Stimulated activated CD8-positive, alpha-beta memory T cell treated with anti-CD3 and anti-CD28 coated beads, Interleukin-15, amount 100 ng/mL, for 48 hours (primary cell): ENCODE measurements at places on chromosomes 2 and 18.

DNA sequence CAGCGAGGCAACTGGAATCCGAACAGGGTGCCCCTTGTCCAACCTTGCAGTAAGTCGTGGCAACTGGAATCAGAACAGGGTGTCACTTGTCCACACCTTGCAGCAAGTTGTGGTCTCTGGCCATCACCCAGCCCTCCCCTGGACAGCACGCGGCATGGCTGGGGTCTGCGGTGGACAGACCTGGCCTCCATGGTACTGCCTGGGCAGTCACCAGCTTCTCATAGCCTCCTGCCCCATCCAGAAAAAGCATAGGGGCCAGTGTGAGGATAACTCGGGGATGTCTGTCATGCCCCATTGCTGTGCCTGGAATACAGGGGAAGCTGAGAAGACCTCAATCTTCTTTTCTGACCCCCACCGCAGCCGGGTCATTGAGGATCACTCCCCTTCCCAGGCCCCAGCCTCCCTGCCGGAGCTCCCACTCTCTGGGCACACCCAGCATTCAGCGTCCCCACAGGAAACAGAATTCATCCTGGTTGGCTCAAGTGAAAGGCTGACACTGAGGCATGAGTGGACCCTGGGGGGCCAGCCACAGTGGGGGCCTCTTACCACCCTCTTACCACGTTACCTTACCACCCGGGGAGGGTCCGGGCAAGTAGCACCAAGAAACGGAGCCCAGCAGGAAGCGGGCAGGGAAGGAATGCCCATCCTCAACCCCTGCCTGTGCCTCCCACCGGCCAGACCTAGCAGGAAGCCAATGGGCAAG, 68.0 kb upstream of the RAB6C start:
- DNase-seq = no peak

GRCh38 chr18:13120255-13120654, 98.3 kb upstream of the LDLRAD4 start:
- DNase-seq = no peak

GRCh38 chr18:54878659-54879358, 50.5 kb downstream of the RAB27B start:
- no peak for DNase-seq

- DNase-seq = no peak
Measured at GRCh38 chr2:179106676-179107428, 56.9 kb upstream of the CCDC141 start.

- no peak for DNase-seq
Measured at GRCh38 chr18:3383381-3383915, 66.5 kb upstream of the TGIF1 start.

DNA sequence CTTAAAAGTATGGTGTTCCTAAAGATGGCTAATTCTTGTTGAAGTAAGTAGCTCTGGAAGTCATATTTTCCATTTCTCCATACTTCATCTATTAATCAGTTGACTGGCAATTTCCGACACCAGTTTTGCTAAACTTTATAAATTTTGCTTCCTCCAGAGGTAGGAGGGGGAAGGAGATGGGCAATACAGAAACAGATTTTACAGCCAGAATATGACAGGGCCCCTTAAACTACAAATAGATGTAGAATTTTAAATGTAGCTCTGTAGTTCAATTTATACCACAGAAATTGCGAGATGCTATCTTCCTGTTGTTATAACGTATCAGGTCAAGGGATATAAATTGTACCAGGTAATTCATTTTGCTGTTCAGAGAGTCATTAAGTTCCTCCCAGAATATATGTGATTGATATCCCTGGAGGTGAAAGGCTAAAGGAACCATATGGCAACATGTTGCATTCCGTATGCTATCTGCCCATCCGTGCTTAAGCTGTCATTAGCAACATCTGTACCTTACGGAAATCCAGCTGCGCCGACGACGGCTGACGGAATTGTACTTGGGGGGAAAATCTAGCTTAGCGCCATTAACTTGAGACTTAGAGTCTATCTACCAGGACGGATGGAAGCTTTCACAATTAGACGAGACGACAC, 8.4 kb upstream of the NR4A2 start:
- DNase-seq = no peak

DNA sequence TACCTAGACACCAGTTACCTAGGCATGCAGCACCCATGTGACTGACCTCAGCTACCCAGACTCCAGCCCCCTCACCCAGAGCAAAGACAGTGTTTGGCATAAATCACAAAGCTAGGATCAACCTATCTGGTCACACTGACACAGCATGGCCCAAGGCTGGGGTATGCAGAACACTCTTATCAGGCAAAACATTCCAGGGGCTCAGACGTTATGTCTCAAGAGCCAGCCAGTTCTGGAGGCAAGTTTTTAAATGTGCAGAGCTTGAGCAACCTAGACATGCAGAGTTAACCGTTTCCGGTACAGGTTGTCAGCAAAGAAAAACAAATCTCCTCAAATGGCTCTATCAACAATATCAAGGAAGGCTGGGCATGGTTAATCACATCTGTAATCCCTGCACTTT, 92.8 kb downstream of the AP1S3 start:
- no peak for DNase-seq

DNA sequence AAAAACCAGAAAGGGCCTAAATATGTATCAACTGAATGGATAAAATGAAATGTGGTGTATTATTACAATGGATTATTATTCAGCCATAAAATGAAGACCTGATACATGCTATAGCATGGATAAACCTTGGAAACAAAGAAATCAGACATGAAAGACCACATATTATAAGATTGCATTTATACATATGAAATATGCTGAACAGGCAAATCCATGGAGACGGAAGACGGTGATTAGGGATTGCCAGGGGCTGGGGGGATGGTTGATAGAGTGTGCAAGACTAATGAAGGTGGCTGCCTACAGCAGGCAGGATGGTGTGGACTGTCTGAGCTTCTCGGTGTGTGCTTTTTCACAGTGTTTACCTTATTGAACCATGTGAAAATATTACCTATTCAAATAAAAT, 11.4 kb upstream of the AFG3L2 start:
- DNase-seq = no peak

DNA sequence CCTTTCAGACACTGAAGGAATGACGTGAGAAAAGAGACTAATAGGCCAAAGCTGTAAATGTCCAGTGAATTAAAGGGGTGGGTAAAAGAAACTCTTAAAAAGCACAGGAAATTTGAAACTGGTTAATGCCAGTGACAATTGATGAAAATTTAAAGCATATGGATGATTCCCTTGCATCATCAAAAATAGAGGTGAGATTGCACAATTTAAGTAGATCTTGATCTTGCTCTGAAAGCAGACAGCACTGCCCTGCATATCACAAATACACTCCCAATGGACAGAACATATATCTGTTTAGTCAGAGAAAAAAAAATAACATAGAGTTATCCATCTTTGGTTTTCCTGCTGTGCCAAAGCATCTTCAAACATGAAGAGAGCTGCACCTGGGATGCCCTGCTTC, 86.7 kb upstream of the UBE2E3 start:
- DNase-seq = no peak

DNA sequence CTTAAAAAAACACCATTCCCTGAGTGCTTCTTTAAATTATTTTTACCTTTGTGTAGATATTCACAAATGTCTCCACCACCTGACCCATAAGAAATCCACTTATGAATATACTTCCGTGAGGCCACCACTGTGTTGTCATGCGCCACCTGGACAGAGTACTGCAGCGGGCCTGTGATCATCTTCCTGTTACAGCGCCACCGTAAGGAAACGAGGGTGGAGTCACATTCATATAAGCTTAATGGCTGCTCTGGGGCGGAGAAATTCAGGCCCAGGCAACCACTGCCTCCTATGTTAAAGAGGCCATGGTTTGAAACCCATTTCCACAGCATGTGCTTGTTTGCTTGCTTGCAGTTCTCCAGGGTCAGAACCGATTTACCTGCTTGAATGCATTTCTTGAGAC, 17.7 kb downstream of the PLA2R1 start:
- no peak for DNase-seq

- no peak for DNase-seq
Measured at GRCh38 chr2:31967790-31968189, 43.0 kb downstream of the MEMO1 start.

GRCh38 chr18:6871566-6871965, 142.1 kb downstream of the ARHGAP28 start:
- no peak for DNase-seq

- DNase-seq = no peak
Measured at GRCh38 chr18:76620321-76621170, 125.5 kb upstream of the ZNF516 start.

DNA sequence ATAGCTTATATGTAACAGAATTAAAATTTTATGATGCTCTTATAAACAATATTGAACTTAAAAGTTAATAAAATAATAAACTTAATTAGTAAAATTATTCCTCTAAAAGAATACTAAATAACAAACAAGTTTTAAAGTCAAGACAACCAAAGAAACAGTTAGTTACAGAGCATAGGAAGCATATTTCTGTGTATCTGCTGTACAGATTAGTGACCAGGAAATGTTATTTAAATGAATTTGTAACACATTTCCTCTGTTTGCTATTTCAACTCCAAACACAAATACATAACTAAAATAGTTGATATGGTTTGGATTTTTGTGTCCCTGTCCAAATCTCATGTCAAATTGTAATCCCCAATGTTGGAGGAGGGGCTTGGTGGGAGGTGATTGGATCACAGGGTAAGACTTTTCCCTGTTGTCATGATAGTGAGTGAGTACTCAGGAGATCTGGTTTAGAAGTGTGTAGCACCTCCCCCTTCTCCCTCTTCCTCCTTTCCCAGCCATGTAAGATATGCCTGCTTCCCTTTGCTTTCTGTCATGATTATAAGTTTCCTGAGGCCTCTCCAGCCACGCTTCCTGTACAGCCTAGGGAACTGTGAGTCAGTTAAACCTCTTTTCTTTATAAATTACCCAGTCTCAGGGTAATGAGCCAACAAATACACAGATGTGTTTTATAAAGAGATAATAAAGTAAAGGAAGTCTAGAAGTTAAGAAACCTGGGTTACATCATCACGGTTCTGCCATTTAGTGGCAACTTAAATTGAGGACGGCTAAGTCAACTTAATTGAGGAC, 51.8 kb downstream of the ROCK2 start:
- no peak for DNase-seq

GRCh38 chr18:46424898-46425297, 232.1 kb downstream of the LOXHD1 start:
- DNase-seq = no peak

GRCh38 chr2:57842531-57842930, 204.1 kb upstream of the VRK2 start:
- DNase-seq = no peak

DNA sequence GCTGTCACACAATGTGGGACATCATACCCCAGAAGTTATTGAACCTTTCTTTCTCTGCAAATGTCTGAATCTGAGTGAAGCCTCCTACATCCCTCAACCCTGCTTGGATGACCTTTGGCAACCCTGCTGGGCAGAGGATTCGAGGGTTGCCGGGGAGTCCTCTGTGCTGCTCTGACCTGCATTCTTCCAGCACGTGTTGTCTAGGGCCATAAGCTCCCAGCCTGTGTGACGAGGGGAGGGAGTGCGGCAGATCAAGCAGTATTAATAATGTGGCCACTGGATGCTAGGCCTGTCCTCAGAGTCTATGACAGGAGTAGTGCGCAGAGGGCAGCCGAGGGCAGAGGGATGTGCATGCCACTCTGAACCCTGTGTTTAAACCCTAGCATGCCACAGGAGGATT, 58.8 kb downstream of the RPL37A start:
- DNase-seq = no peak

DNA sequence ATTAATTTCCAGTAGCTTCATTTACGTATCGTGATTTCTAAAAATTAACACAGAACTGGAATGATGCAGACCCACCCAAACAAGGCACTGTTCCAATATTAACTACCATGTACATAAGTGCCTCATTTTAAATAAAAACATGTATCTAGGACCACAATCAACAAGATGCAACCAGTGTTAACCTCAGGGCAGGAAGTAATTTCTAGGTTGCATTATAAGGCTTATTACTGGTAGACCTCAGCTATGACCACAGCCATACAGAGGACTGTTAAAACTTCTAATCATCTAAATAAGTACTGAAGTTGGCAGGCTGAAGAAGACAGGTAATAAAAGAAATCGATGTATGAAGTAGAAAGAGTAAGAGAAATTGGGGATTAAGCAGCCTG, 262.9 kb downstream of the HDAC4 start:
- DNase-seq = no peak

GRCh38 chr2:217392930-217393584, 533.2 kb upstream of the TNP1 start:
- DNase-seq = no peak

DNA sequence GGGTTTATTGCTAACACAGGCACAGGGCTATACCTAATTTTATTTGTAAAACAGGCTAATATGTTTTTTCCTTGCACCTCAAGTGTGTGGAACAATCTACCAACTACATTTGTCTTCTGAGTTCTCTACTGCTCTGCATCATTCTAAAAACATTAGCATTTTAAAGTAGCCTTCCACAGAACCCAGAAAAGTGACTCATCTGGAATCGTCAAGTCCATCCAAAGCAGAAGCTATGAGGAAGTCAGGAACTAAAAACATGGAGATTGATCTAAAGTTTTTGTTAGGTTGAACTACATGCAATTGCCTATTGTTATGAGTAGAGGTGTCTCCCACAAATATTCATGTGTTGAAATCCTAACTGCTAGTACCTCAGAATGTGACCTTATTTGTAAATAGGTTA, 70.9 kb downstream of the SUCLG1 start:
- no peak for DNase-seq

DNA sequence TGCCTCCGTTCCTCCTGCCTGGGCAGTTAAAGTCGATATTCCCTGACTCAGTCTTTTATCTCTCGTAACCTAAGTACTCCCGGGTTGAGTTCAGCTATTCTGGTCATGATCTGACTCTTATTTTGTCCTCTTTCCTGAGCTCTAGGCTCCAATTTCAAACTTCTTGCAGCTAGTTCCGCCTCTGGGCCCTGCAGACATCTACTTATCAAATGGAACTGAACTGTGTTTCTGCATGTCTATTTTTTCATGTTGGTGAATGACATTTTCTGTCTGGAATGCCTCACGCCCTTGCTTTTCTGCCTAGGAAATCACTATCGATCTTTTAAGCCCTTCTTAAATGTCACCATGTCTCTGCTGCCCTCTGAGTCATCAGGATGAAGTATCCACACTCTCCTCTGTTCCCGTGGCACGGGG, 101.5 kb downstream of the VAPA start:
- no peak for DNase-seq
